ENCODE measurements at places on chromosomes 12 and 14.

DNA sequence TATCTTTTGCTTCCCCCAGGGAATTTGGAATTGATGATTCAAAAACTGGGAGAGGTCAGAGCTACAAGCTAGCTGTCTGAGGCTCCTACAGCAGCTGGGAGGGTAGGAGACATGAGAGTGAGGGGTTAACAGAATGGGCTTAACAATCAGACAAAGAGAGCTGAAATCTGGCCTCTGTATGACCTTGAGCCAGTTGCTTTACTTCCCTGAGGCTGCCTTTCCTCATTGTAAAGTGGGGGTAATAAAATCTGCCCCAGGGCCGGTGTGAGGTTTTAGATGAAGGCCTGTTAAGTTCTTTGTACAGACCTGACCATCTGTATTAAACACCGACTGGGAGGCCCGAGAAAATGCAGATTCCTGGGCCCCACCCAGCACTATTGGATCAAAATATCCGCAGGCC, 164.3 kb upstream of the NOS1 start:
- DNase-seq = no peak
- H3K27me3 ChIP-seq = no peaks in the 10 kb centered on the region
- no peaks in the 10 kb centered on the region for H3K36me3 ChIP-seq
- H3K27ac ChIP-seq = no peak overlapping the region
- no peaks in the 10 kb centered on the region for H3K4me1 ChIP-seq

DNA sequence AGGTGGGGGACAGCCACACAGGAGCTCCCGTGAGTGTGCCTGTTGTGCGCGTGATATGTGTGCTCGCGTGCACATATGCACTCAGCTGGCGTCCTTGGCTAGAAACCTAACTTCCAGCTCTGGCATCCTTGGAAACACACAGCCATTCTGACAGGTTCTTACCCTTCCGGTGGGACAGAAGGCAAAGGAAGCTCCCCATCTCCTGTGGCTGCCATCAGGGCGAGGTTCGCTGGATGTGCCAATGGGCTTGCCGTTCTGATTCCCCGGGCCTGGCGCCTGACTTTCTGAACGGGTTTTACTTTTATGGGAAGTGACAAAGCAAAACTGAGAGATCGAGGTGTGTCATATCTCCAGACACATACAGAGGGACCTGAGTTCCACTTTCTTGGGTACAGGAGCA, 124.7 kb downstream of the PAPOLA start:
- H3K36me3 ChIP-seq = no peaks in the 10 kb centered on the region
- no peak overlapping the region for H3K27ac ChIP-seq
- H3K4me3 ChIP-seq = no peak overlapping the region
- H3K4me1 ChIP-seq = no peaks in the 10 kb centered on the region
- H3K27me3 ChIP-seq = peaks cover 13% of the 10 kb centered on the region

DNA sequence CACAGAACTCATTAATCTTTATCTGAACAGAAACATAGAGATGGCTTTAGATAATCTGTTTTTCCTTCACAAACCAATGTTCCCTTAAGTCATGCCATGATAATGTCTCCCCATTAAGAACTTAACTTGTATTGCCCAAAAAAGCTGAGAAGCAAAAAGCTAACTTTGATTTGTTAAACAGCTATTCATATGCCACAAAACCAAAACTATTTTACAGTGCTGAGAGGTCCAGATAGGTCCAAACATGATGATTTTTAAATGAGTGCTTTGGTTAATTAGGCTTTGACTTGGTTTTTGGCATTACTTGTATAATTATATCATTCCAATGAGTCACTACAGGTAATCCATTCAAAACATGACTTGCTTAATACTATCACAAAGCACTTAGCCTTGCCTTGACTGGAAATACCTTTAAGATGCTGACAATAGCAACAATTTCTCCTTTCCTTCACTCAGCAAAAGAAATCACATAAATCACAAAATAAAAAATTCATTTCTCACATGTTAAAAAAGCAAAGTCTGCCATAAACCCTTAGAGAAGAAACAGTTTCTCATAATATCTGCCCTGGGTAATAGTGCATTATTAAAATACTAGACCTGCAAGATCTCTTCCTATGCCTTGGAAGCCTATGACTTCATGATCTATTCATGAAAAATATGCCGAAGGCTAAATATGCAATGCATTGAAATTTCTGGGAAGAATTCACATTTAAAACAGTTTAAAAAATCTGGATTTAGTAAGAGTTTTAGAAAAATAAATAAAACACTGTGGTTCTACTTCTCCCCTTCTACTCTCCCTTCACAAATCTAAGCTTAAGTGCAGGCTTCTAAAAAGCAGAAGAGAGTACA, 52.0 kb upstream of the SAV1 start:
- no peak overlapping the region for H3K27ac ChIP-seq
- no peak overlapping the region for H3K4me3 ChIP-seq
- DNase-seq = no peak
- no peaks in the 10 kb centered on the region for H3K27me3 ChIP-seq
- peaks cover 45% of the 10 kb centered on the region for H3K36me3 ChIP-seq

GRCh38 chr12:100273782-100274181, 6.8 kb downstream of the SCYL2 start:
- no peaks in the 10 kb centered on the region for H3K27me3 ChIP-seq
- no peak for DNase-seq
- no peak overlapping the region for H3K27ac ChIP-seq

GRCh38 chr12:1022032-1022970, 31.3 kb downstream of the ERC1 start:
- peaks cover 19% of the 10 kb centered on the region for H3K36me3 ChIP-seq
- H3K4me1 ChIP-seq = peaks cover 5% of the 10 kb centered on the region
- no peak overlapping the region for H3K27ac ChIP-seq

DNA sequence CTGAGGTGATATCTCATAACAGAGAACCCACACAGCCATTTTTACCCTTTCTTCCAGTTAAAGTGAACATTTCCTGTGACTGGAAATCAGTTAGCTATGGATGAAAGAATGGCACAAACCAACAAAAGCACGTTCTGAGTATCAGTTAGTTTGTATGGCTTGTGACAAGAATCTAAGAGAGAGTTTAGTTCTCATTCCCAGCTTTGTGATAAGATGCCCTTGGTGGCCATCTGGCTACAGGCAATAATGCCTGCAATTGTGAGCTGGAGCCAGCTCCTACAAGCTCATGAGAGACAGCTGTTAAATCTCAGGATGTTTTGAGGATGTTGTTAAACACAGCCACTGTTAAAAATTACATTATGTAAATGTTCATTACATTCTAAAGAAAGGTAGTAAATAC, 122.0 kb upstream of the FRMD6 start:
- H3K36me3 ChIP-seq = no peaks in the 10 kb centered on the region
- H3K4me3 ChIP-seq = no peak overlapping the region

- no peak for DNase-seq
- H3K27ac ChIP-seq = no peak overlapping the region
- no peaks in the 10 kb centered on the region for H3K27me3 ChIP-seq
- peaks cover 4% of the 10 kb centered on the region for H3K4me1 ChIP-seq
These were observed 87.9 kb downstream of the PLEKHA5 start for GRCh38 chr12:19217446-19217845.
